ENCODE measurements at places on chromosomes 3 and 15.

DNA sequence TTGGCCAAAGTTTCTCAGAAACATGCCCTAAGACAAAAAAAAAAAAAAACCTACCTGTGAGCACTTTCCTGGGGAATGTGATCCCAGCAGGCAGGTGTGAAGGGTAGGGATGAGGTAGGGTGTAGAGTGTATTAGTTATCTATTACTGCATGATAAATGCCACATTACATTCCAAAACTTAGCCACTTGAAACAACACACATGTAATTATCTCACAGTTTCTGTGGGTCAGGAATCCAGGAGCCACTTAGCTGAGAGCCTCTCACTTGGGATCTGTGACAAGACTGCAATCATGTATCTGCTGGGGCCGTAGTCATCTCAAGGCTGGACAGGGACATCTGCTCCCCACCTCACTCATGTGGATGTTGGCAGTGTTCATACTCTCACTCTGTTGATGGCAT, 18.9 kb upstream of the FBN1 start:
- DNase-seq, result no peak

- peak; percentile 29 for DNase-seq
Measured at GRCh38 chr3:27632431-27633223, 89.5 kb downstream of the EOMES start.

- no peak for DNase-seq
Measured at GRCh38 chr15:94259121-94259751, 27.9 kb downstream of the MCTP2 start.

DNA sequence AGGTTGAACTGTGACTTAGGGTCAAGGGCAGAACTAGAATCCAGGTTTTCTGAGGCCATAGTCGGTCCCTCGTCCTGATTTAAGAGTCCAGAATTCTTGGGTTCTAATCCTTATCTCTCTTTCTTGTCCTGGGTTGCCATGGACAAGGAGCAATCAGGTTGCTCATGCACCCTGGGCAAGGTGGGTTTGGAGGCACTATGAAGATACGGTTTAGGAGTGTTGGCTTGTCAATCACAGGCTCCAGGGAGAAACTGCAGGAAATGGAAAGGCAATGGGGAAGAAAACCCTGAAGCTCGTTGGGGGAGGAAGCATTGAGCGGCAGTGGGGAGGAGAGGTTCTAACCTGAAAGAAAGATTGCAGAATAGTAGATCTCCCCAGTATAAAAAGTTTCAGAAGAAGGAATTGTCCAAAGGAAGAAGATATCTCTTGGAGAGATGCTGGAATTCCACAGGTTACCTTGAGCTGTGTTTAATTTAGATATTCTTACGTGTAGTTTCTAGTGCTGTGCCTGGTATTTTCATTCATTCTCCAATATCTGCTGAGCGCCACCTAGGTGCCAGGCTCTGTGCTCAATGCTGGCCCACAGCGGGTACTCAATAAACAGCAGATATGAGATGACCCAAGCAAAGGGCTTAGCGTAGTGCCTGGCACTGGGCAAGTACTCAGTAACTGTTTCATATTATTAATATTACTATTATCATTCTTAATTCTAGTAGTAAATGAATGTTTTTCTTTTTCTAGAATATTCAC, 2.0 kb downstream of the ACAN start:
- no peak for DNase-seq

DNA sequence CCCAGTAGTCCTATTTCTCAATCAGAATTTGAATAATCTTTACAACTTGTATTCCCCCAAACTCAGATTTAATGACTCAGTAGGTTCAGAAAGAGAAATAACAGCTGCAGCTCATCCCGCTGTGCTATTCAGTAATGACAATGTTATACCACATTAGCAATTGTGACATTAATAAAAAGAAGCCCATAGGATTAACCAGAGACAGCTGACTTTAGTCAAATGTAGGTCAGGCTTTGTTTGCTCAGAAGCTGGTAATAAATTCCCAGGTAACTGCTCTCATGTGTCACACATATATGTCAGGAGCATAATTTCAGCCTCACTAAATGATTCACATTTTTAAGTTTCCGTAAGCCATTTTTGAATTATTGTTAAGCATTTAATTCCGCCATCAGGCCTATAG, 222.0 kb upstream of the UBE2E2 start:
- no peak for DNase-seq

DNA sequence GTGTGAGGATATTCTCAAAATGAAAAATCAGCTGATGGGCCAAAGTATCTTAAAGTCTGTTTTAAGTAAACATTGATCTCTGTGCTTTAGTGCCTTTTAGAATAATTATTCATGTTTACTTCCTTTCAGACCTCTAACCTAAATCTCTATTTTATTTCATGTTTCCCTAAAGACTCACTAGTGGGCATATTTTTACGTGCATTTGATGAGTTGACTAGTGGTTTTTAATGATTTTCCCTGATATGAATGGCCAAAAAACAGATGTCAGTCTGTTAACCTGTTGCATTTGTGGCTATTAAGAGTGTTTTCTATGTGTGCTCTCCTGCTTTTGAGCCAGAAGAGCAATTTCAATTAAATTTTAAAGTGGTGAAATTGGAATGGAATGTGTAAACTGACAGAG, 6.9 kb downstream of the FAIM start:
- no peak for DNase-seq

DNA sequence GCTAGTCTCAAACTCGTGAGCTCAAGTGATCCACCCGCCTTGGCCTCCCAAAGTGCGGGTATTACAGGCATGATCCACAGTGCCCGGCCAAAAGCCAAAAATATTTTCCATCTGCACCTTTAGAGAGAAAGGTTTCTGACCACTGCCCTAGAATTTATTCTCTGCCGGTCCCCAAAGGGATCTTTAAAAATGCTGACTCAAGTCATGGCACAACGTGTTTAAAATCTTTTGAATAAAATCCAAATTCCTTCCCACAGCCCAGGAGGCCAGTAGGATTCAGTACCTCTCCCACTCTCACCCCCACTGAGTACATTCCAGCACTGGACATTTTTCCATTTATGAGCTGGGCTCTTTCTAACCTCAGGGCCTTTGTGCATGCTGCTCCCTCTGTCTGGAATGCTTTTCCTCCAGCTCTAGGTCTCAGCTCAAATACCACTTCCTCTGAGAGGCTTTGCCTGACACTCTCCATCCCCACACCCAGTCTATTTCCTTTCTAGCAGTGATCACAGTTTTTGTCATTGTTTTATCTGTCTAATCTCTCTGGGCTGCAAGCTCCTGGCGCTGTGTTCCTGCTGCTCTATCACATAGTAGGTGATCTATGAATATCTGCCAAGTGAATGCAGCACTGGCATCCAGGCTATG, 502.9 kb downstream of the SHQ1 start:
- DNase-seq, result no peak

GRCh38 chr3:51773529-51774056, 5.4 kb downstream of the IQCF6 start:
- no peak for DNase-seq

DNA sequence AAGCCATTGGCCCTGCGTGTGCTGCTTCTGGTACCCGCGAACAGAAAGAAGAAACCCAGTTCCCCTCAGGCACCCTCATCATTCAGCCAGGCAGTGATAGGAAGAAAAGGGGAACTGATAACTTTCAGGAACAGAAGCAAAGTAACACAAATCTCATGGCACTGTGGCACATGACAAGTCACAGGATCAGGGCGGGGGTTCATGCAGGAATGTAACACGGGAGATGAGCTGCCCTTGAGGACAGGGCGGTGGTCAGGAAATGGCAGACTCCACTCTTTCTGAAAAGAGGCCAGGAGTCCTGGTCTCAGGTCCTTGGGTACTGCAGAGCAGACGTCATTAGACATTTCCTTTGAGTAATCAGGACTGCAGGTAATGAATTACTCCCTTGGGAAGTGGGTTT, 95.5 kb downstream of the CCNL1 start:
- DNase-seq, result no peak

DNA sequence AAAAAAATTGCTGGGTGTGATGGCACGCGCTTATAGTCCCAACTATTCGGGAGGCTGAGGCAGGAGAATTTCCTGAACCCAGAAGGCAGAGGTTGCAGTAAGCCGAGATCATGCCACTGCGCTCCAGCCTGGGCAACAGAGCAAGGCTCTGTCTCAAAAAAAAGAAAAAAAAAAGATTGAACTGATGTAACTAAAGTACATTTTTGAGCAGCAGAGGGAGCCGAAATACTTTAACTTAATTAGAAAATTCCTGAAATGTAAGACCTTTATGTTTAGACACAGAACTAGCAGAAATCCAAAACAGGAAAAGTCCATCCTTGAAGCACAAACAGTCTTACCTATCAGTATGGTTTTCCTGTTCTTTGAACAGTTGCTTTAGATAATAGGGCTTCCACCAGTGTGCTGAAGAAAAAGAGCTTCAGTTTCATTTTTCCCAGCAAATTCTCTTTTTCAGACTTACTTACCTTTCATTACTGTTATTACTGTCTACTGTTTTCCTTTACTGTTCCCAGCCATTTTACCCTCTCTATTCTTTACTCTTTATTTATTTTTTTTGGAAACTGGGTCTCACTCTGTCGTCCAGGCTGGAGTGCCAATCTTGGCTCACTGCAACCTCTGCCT, 33.4 kb upstream of the ZNF609 start:
- peak; percentile 37 for DNase-seq

GRCh38 chr3:24487325-24488262, 7.1 kb downstream of the THRB start:
- no peak for DNase-seq

- no peak for DNase-seq
Measured at GRCh38 chr3:25344670-25345069, 83.4 kb upstream of the RARB start.

DNA sequence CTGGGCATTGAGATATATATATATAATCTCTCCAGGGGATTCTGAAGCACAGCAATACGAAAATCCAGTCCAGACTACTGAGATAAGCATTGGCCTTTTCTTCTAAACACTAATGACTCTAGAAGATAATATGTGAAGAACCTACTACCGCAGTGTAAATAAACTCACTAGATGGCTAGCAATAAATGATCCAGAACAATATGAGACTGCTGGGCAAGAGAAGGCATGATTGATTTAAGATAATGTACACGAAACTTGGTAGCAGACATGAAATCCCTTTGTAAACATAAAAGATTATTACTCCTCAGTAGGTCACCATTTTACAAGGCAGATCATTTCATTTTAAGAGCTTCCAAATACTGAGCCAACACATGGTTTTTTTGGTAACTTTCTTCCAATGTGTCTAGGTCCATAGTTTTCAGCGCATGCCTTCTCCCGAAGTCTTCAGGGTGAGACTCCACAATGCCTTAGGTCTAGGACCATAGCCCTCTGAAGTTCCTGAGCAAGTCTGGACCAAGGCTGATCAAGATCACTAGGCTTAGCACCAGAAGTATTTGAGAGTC, 193.2 kb downstream of the LRRN1 start:
- DNase-seq, result no peak

DNA sequence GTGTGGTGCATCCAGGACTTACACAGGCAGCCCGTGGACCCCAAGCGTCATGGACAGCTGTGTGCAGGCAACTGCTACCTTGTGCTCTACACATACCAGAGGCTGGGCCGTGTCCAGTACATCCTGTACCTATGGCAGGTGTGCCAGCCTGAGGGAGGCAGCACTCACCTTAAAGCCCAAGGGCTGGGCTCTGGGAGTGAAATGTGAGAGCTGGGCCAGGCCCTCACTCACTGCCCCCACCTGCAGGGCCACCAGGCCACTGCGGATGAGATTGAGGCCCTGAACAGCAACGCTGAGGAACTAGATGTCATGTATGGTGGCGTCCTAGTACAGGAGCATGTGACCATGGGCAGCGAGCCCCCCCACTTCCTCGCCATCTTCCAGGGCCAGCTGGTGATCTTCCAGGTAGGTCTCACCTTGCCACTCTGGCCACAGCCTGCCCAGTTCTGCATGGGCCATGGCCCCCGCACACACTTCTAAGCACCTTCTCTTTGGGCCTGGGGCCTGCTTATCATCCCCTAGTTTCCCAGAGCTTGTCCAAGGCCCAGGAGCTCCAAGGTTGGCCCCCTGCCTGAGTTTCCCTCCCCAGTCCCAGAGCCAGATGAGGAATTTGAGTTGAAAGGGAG, 11.0 kb downstream of the VILL start:
- DNase-seq, result no peak

GRCh38 chr3:63060412-63060811, 185.2 kb upstream of the CADPS start:
- no peak for DNase-seq

- no peak for DNase-seq
Measured at GRCh38 chr15:56367156-56367555, 1.9 kb downstream of the TEX9 start.

DNA sequence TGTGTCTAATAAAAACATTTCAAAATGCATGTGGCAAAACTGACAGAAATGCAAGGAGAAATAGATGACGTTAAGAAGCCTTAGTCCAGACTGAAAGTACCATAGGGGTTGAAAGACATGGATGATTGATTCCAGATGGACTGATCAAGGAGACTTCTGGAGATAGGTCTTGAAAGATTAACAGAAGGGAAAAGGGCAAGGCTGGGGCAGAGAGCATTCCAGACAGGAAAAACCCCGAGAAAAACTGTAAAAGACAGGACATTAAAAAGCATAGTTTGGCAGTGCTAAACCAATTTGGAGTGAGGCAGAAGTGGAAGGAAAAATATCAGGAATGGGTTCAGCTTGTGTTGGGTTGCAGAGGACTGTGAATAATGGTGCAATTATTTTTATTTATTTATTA, 375.2 kb upstream of the SGO1 start:
- DNase-seq, result no peak

GRCh38 chr15:78453447-78453846, 15.4 kb downstream of the IREB2 start:
- DNase-seq, result no peak

GRCh38 chr15:71807691-71808091, 2.7 kb upstream of the NR2E3 start:
- no peak for DNase-seq

- DNase-seq, result no peak
Measured at GRCh38 chr3:89787979-89788378, 680.6 kb downstream of the EPHA3 start.

GRCh38 chr15:29998033-29998432, 84.7 kb upstream of the GOLGA8J start:
- no peak for DNase-seq

DNA sequence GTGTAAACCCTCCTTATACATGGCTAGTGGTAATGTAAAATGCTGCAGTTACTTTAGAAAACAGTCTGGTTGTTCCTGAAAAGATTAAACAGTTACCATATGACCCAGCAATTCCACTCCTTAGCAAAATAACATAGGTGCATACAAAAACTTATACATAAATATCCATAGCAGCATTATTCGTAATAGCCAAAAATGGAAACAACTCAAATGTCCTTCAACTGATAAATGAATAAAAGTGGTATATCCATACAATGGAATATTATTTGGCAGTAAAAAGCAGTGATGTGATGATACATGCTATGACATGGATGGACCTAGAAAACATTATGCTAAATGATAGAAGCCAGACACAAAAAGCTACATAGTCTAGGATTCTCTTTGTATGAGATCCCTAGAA, 31.6 kb upstream of the SIN3A start:
- no peak for DNase-seq

DNA sequence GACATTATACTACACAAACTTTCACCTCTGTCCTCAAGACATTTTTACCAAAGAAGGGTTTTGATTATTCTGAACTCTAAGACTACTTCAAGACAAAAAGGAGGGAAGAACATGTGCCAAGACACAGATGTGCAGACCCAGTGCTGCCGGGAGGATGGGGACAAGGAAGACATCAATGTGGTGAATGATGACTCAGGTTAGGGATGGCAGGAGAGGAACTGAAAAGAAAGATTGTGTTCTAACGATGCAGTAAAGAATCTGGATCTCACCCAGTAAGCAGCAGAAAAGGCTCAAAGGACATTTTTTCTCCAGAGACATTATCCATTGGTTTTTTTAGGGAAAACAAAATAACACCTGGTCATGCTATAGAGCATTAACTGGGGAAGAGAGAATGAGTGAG, 449.9 kb upstream of the NR2F2 start:
- no peak for DNase-seq

- no peak for DNase-seq
Measured at GRCh38 chr3:52328536-52329080, 12.5 kb downstream of the DNAH1 start.

Measured in SK-MEL-5 (cell line).